Activated T-helper 17 cell treated with anti-CD3 and anti-CD28 coated beads, Interleukin-2, amount 50 U/mL, for 72 hours (primary cell): ENCODE measurements at places on chromosomes 2 and 18.

DNA sequence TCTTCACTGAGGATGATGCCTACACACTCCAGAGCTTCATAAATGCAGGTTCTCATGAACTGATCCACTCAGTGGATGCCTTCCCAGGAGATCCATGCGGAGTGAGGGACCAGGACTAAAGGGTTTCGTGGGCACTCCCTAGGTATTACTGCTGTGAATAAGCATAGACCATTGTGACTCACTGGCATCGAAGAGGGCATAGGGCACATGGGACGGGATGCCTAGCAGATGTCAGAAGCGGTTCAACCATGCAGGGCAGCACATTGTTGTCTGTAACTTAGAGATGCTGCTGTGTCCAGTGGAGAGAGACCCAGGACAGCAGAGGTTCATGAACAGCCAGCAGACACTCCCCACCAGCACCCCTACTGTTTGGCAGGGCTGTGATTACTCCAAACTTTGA lies 17.2 kb downstream of the GKN2 start:
- no peak for ATAC-seq

- ATAC-seq, result no peak
Measured at GRCh38 chr2:200845669-200846325, 18.7 kb downstream of the CLK1 start.

GRCh38 chr2:137155356-137156104 lies 390.2 kb downstream of the THSD7B start:
- ATAC-seq, result no peak

- no peak for ATAC-seq
Measured at GRCh38 chr2:216493334-216493685, 5.3 kb upstream of the RPL37A start.

DNA sequence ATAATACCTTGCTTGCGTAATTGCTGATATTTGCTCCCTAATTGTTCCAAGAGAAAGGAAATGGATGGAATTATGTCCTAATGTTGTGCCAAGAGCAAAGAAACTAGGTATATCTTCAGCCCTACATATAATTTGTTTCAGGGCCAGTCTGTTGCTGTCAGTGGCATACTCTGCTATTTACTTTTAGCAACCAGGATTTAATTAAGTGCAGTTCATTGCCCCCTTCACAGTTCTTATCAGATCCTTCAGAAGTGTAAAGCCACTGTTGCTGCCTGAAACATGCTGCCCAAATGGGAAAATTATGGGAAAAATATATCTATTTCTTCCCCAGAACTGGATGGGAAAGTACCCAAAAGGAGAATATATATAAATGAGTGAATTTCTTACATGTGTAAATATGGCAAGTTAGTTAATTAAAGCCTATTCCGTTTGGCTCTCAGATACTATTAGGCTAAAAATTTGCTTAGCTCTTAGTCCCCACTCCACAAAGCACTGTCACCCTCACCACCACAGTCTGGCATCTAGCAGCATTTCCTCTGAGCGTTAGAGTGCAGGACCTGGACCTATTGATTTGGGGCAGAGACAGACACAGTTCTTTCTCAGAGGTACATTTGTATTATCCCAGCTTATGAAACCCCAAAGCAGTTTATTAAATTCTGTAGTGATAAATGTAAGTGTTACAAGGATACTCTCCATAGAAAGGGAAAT lies 72.8 kb upstream of the DTNA start:
- ATAC-seq, result no peak

GRCh38 chr2:229921101-229921891 lies 513 bp downstream of the TRIP12 start:
- ATAC-seq, result peak; percentile 34

- peak; percentile 80 for ATAC-seq
Measured at GRCh38 chr2:96470636-96471035, 34.5 kb downstream of the NEURL3 start.

DNA sequence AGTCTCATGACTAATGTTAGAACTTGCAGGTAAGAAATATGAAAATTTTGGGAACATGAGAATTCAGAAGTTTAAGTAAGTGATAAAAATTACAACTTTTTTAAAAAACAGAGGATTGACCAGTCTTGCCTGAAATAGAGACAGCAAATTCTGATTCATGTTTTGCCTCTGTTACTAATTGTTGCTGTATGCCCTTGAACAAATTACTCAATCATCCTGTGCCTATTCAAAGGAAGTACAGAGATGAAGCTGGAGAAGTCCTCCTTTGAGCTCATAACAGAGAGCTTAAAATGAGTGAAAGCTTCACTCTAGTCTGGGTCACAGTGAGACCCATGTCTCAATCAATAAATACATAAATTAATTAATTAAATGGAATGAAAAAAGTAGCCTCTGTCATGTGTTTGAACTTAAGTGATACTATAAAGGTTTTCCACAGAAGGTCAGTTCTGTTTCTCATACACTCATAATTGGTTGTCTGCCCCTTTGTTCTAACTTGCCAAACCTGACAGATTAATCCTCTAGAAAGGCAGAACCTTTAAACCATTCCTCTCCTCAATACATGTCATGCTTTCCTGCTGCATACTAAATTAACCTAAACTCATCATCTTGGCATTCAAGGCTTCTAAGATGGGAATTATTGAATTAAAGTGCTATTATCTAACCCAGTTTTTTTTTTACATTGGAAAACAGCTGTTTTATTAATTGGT lies 374.6 kb upstream of the LRATD1 start:
- no peak for ATAC-seq

GRCh38 chr2:165877565-165878550 lies 75.7 kb downstream of the TTC21B start:
- peak; percentile 61 for ATAC-seq

DNA sequence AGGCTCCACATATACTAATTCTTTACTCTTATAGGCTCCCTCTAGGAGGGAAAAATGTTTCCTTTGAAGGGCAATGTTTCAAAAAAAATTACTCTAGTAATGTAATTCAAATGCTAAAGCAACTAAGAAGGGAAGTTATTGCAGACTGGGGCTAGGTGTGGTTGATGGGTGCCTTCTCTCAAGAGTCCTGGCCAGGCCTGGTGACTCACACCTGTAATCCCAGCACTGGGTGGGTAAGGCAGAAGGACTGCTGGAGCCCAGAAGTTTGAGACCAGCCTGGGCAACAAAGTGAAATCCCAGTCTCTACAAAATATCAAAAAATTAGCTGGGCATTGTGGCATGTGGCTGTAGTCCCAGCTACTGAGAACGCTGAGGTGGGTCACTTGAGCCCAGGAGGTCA lies 31.2 kb upstream of the CDKL4 start:
- no peak for ATAC-seq

DNA sequence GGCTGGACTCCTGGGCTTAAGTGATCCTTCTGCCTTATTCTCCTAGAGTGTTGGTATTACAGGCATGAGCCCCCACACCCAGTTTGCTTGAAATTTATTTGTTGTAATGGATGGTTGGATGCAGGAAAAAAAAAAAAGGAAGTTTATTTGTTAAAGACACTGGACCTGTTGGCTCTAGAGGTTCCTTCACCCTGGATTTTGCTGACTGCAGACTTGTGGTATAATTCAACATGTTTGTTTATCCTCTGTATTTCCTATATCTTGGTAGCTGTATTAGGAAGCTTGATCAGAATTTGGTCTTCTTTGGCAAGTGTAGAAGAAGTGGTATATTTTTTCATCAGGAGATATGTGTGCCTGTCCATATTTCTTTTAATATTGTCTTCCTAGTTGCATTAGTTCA lies 138.7 kb downstream of the LDLRAD4 start:
- ATAC-seq, result no peak

GRCh38 chr2:229059331-229060033 lies 211.6 kb downstream of the PID1 start:
- no peak for ATAC-seq

DNA sequence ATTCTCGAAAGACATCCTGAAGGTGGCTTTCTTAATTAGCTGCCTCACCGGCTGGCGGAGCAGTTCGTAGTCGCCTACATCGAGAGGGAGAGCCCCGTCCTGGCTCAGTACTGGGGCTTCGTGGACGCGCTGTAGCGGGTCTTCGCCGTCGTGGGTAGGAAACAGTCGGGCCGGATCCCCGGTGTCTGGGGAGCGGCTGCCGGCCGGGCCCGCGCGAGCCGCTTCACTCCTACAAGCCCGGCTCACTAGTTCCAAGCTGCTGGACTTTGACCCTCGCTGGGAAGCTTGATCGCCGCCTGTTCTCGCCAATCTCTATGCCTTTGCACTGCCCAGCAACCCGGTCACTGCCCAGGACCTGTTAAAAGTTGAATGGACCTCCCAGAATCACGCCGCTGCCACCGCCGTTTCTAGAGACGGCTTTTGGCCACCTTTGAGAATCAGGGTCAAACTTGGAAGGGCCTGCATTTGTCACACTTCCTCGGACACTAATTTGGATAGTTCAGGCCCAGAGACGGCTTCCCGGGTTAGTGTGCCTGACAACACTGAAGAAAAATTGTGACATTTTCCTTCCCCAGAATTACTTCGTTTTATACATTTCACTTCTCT lies 41.4 kb upstream of the AKAIN1 start:
- ATAC-seq, result peak; percentile 50

DNA sequence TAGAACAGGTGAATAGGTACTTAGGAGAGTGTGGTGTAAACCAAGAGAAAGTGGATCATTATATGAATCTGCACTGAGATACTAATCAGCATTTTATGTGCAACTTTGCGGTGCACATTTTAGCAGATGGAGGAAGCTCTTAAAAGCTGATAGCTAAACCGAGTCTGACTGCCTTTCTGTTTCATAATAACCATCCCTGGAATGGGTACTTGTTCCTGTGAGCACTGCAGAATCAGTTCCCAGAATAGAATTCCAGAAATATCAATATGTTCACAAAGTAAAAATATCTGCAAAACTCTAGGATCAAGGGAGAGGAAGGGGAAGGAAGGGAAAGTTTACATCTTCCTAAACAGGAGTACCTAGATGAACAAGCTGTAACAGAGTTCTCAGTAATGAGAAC lies 432.2 kb upstream of the HNRNPA3 start:
- no peak for ATAC-seq

GRCh38 chr18:48975817-48976649 lies 25.3 kb upstream of the SMAD7 start:
- ATAC-seq, result peak; percentile 81

GRCh38 chr2:196234672-196235071 lies 63.3 kb upstream of the STK17B start:
- peak; percentile 74 for ATAC-seq

DNA sequence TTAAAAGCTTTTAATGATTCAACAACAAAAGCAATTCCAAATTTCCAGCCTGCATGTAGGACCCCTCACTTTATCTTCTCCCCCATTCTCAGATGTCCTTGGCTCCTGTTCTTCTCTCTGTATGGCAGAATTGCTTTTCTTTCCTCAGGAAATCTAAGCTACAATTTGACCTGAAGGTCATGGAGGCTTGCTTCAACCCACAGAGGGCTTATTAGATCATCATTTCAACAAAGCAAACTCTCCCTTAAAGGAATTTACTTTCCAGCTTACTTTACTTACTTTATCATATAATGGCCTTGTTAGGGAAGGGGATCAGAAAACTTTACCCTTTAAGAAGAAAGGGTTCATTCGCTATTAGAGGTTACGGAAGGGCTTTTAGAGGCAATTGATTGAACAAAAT lies 211.5 kb downstream of the RAD51AP2 start:
- no peak for ATAC-seq

DNA sequence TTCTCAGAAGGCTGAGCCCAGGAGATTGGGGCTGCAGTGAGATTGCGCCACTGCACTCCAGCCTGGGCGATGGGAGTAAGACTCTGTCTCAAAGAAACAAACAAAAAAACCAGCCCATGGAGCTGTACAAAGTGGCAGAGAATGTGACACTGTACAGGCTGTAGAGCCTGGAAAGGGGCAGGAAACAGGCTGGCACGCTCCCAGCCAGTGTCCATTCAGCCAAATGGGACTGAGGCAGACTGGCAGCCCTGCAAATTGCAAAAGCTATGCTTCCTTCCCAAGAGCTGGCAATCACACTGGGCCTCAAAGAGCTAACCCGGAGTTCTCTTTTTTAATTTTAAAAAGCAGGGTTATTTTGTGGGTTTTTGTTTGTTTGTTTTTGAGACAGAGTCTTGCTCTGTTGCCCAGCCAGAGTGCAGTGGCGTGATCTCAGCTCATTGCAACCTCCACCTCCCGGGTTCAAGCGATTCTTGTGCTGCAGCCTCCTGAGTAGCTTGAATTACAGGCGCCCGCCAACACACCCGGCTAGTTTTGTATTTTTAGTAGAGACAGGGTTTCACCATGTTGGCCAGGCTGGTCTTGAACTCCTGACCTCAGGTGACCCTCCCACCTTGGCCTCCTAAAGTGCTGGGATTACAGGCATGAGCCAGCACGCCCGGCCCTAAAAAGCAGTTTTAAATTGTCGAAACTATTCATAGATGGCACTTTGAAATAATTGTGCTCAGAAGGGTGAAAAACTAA lies 42.8 kb downstream of the SCRN3 start:
- no peak for ATAC-seq

DNA sequence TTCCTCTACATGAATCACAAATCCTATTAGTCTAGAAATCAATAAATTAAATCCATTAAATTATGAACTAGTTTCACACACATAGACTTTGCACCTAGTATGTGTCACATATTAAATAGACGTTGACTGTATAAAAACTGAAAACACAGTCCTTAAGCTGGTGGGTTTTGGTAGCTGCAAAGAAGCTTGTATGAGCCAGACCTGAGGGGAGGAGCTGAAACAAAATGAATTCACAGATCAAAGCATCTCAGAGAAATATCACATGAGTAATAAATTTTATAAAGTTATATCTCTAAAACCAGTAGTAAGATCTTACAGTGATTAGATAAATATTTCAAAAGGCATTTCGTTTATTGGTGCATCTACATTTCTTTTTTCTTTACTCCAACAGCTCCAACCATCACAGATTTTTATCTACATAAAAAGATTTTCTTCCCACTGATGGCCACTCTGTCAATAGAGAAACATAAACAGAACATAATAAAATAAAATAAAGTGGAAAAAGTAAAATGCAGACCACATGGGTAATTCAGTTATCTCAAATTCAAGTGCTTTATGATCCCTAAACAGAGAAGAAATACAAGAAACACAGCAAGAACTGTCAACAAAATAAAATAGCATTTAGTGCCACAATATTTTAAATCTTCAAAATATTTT lies 420.0 kb upstream of the CYRIA start:
- no peak for ATAC-seq

- ATAC-seq, result no peak
Measured at GRCh38 chr18:10497206-10497749, 28.5 kb upstream of the NAPG start.

GRCh38 chr2:241943209-241943850 lies 73.8 kb downstream of the RTP5 start:
- ATAC-seq, result no peak

DNA sequence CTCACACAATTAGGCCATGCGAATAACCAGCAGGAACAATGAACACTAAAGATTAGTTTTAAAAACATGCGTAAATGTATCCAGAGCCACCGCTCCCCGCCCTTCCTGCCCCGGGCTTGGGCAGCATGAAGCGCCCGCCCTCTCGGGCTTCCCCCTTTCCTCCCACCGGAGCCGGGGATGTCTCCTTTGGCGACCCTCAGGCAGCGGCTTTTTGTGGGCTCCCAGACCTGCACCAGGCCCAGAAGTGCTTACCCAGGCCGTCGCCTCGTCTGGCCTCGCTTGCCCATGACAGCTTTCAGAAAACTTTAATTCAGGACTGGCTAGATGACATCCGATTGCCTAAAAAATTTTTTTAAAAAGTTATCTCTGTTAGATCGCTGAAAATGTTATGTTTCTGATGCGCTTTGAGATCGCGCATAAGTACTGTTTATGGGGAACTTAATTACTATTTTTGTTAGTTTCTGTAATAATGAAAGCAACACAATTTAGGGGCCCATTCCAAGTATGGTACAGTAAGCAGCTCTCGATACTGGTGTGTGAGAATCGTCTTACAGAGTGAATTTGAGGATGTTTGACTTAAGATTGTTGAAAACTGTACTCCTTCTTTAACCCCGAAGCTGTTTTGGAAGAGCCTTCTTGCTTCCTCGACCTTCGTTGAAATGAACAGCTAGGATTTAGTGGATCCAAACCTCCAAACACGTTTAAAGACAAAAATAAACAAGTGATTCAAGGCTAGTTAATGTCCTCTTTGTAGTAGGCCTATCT lies 1.1 kb downstream of the MAP3K20 start:
- peak; percentile 39 for ATAC-seq
